Epithelial cell of proximal tubule (primary cell): ENCODE measurements at places on chromosomes 16 and 17. TPM values are rescaled to one million over a fixed set of nuclear protein-coding genes. Genes with fewer than 3 reads are reported as not detected.

The IRF8 gene
- 0.17 and 2.2 TPM in 2 replicates for total RNA-seq

The CHMP6 gene
- 32.6 and 35.7 TPM in 2 replicates for total RNA-seq

The KRT32 gene
- not detected in 2 replicates for total RNA-seq

The MT1H gene
- total RNA-seq = 15.4 and 781 TPM in 2 replicates

The GRB7 gene
- total RNA-seq = 20.1 and 42.0 TPM in 2 replicates

The DPEP1 gene
- 0.65 and 5.0 TPM in 2 replicates for total RNA-seq

The LAT gene
- total RNA-seq = 2.0 and 2.1 TPM in 2 replicates

The OR4D1 gene
- total RNA-seq = not detected in 2 replicates

The KCNH6 gene
- not detected in 2 replicates for total RNA-seq

The ZNF469 gene
- 0.72 and 2.2 TPM in 2 replicates for total RNA-seq

The KDM6B gene
- total RNA-seq = 1.9 and 2.7 TPM in 2 replicates

The MT1F gene
- total RNA-seq = 15.3 and 95.8 TPM in 2 replicates
